ENCODE measurements at places on chromosomes 2 and 18. TPM values are rescaled to one million over a fixed set of nuclear protein-coding genes. Genes with fewer than 3 reads are reported as not detected.

ECEL1 gene
- 2.9 TPM for total RNA-seq

GPR17 gene
- total RNA-seq = not detected

UGT1A5 gene
- total RNA-seq = not detected

GDF7 gene
- total RNA-seq = not detected

Data from Panc1 (cell line).